Left lung (tissue), 14 donors: ENCODE measurements at places on chromosomes 6 and 20.

DNA sequence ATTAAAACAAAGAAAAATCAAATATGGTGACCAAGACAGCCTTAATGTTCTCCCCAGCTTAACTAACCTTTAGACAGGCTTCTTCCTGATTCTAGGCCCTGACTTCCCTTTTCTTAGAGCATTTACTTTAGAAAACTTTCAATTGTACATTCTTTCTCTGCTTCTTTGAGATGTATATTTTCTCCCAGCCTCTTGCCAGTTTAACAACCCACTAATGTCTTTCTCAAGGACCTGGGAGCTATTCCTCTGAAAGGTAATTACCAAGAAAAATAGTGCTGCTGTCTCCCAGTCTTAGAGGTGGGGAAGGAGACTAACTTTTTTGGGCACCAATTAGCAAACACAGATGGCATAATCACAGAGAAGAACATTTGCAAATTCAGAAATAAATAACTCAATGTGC lies 62.8 kb upstream of the KCNQ5 start:
- DNase-seq = no peak

DNA sequence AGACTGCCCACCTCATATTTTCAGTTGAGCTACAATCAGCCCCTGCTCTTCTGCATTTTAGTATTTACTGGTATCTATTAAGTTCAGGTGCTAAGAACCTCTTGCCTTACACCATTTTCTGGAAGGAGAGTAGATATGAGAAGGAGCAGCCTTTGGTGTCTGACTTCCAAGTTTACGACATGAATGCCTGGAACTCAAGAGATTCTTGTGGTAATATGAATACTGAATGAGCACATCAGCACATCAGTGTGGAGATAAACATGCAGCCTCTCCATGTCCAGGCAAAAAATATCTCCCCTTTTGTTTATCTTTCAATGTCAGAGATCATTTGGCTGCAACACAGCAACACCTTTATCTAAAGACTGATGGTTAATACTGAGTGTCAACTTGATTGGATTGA lies 65.8 kb upstream of the THEMIS start:
- DNase-seq = no peak

GRCh38 chr20:43710370-43711044 lies 16.3 kb downstream of the GTSF1L start:
- no peak for DNase-seq

GRCh38 chr6:37399795-37400490 lies 33.1 kb upstream of the CMTR1 start:
- DNase-seq = no peak

- no peak for DNase-seq
These were observed 170.8 kb downstream of the BCAS1 start for GRCh38 chr20:53899351-53900167.
